ENCODE measurements at places on chromosomes 1 and 21. TPM values are rescaled to one million over a fixed set of nuclear protein-coding genes. Genes with fewer than 3 reads are reported as not detected.

GRCh38 chr21:46581780-46582307 is 23.0 kb downstream of the S100B start:
- DNase-seq: no peak

DNA sequence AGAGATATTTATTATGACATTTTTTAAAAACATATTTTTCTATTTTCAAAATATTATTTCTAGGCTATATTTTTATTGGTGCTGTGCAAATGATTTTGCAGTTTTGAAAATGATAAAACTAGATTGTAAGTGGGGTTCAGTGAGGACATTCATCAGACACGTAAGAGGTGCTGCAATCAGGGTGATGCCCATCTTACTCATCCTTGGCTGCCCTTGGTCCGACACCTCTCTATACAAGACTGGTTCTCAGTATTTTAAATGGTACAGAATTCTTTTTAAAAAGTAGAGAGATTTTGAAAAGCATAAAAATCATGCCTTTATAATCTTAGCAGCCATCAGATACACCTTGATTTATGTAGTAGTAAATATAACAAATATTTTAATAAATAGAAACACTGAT is 24.0 kb downstream of the HENMT1 start:
- DNase-seq: no peak

Gene MFAP2
- 0.41 TPM for total RNA-seq

Gene TDRD5
- total RNA-seq: not detected

Gene MORC3
- total RNA-seq: 49.1 TPM

DNA sequence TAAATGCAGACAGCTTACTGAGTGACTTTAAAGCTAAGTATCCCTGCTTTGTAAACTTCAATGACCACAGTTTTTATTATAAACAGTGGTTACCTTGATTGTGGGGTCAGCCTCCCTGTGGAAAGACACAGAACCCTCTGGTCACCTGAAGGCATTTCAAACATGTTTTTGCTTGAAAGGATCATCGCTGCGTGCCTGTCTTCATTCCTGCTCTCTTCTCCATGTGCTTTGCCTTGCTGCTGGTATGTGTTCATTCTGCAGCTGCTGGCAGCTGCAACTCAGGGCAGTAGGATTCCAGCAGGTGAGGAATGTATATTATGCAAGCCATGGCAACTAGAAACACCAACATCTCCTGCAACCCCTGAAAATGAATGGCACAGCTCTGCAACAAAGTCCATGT is 81.0 kb upstream of the VAV3 start:
- DNase-seq: no peak

Gene CTSE
- not detected for total RNA-seq

DNA sequence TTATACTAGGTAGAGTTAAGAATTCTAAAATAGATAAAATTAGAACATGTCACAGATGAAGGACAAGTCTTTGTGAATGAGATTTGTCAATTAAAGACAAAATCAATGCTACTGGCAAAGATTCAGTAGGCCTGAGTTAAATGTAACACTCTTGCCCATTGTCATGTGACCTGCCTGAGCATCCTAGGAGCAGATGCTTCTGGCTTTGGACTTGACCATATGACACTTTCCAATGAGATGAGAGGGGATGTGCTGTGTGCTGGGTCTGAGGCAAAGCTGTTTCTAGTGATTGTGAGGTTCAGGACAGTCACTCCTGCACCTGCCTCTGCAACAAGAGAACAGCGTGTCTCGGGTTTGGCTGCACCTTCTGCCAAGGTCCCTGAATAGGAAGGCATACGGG is 144.9 kb downstream of the HIVEP3 start:
- DNase-seq: no peak

- DNase-seq: peak; percentile 13
Observed at GRCh38 chr1:168786476-168787330, 57.7 kb upstream of the DPT start.

DNA sequence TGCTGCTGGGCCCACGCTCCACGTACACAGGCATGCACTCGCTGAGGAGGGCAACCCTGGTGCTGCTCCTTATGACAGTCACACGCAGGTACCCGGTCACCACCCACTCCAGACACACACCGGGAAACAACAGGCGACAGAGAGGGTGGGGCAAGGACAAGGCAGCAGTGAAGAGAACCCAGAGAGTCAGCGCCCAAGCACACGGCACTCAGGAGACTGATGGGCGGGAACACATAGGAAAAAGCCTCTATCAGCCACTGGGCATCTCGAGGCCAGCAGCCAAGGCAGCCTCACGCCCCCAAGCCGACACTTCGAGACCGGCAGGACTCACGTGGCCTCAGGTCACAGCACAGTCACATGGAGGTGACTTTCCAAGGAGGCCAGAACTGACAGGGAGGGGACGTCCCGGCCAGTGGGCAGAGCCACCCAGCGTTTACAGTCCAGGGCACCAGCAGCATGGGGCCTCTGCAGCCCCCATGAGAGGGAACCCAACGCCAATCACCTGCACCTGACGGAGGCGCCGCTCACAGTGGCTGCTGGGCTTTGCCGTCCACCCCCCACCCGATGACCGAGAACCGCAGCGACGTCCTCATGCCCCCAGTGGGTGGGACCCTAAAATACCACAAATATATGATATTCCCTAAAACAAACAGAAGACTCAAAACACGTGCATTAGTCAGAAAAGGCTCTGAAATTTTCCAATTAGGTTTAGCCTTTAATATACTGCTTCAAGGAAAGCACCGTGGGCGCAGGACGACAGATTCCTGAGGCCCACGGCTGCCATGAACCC is 19.7 kb downstream of the PTTG1IP start:
- no peak for DNase-seq

Gene TBX19
- total RNA-seq: 0.50 TPM

DNA sequence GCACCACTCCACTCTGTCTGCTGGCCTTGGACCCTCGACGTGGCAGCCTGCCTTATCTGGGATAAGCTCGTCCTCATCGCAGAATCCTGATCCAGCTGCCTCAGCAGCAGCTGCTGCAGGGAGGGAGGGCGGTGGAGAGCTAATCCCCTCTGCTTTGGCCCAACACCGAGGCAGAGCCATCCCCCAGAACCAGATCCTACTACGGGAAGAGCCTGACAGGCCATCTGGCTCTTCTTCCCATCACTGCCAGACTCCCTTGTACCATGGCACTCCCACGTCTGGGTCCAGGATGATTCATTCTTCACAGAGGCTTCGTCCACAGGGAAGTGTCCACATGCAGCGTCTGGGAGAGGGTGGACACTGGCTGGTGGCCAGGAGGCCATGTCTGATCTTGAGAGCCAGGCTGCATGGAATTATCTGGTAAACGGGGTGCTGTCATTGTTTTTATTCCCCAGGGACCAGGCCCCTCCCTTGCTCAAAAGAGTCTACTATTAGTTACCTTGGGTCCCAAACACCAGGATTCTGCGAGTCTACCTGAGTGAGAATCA is 14.6 kb upstream of the PKP1 start:
- DNase-seq: peak; percentile 89

GRCh38 chr1:224435318-224435763 is 744 bp upstream of the WDR26 start:
- peak; percentile 41 for DNase-seq

Measured in A172 (cell line).